ENCODE measurements at places on chromosomes 7 and 10.

- no peak for DNase-seq
Observed at GRCh38 chr10:43938810-43939209, 290.1 kb upstream of the ZNF32 start.

GRCh38 chr10:26861205-26861998 lies 644 bp upstream of the ABI1 start:
- DNase-seq = no peak

GRCh38 chr10:31757831-31758230 lies 170.8 kb downstream of the ARHGAP12 start:
- DNase-seq = no peak

DNA sequence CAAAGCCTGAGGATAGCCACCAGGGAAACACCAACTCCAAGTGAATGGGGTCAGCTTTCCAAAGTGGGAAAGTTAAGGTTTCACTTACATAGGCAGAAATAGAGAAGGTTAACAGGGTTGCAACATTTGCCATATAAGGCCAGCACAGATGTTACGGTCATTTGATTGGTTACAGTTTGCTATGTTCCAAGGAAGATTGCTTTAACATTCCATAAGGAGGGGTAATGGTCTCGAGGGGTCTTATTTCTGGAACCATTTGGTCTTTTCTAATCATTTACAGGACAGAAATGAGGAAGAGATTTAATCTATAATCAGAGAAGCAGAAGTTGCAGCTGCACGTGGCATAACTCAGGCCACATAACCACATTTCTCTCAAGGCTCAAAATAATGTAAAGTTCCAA lies 679.4 kb upstream of the C7orf33 start:
- DNase-seq = no peak

- DNase-seq = no peak
Observed at GRCh38 chr7:128215281-128215680, 25.8 kb upstream of the LEP start.

DNA sequence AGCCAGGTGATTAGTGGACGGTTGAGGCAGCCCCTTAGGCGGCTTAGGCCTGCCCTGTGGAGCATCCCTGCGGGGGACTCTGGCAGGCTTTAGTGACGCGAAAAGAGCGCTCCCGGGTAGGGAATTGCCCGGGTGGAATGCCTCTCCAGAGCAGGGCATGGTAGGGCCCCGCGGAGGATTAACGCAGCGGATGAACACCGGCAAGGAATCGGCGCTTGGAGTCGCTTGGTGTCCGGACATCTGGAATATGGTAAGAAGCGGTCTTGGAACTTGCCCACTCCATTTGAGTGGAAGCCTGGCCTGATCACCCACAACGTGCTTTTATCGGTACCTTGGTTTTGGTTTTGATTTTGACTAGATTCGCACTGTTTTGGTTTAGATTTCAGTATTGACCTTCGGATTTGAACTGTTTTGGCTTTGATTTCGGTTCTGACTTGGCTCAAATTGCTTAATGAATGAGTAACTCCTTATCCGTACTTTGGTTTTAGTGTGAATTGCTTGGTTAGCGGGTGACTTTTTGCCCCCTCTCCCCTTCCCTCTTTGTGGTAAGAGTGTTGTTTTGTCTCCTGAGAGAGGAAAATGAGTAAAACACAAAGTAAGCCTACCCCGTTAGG lies 24.2 kb upstream of the CHST3 start:
- no peak for DNase-seq

GRCh38 chr7:80790877-80791276 lies 128.0 kb downstream of the SEMA3C start:
- DNase-seq = no peak

GRCh38 chr7:31058688-31059087 lies 6.6 kb downstream of the ADCYAP1R1 start:
- no peak for DNase-seq

- DNase-seq = no peak
Observed at GRCh38 chr10:32981760-32982159, 23.7 kb upstream of the ITGB1 start.

DNA sequence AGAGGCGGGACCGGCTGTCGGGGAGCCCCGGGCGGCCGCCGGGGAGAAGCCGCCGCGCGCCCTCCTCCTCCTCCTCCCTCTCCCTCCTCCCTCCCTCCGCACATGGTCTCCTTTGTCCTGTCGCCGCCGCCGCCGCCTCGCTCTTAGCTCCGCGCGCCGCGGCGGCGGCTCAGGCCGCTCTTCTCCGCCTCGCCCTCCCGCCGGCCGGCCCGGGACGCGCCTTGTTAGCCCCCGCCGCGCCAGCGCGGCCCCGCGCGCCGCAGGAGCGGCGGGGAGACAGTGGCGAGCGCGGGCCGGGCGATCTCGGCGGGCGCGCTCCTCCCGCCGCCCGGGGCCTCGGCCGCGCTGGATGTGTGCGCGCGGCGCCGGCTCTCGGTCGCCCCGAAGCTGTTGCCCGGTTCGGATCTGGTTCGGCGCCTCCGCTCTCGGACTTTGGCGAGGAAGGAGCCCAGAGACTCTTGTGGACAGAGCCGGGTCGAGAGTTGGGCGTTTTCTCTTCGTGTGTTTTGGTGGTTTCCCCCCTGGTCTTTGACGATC lies 437.4 kb upstream of the GALNT17 start:
- peak; percentile 60 for DNase-seq
